ENCODE measurements at places on chromosomes 1 and 21.

- peak; percentile 81 for DNase-seq
These were observed 36.3 kb downstream of the IFNAR1 start for GRCh38 chr21:33360881-33361602.

GRCh38 chr1:27142464-27142863, 12.5 kb downstream of the SLC9A1 start:
- DNase-seq, result peak; percentile 23

DNA sequence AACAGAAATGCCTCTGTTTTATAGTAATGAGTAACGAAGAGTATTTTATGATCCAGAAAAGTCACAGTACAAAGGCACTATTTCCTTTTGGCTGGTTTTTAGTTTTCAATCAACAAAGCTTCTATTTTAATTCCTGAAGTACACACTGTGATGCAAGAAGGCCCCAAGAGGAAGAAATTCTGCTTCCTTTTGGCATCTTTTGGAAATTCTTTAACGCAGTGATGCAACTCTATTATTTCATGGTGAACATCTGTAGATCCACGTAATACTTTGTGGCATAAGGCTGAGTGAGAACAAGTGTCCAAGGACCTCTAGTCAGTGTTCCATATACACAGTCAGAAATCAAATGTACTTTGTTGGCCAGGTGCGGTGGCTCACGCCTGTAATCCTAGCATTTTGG, 137.5 kb downstream of the TGFB2 start:
- no peak for DNase-seq

DNA sequence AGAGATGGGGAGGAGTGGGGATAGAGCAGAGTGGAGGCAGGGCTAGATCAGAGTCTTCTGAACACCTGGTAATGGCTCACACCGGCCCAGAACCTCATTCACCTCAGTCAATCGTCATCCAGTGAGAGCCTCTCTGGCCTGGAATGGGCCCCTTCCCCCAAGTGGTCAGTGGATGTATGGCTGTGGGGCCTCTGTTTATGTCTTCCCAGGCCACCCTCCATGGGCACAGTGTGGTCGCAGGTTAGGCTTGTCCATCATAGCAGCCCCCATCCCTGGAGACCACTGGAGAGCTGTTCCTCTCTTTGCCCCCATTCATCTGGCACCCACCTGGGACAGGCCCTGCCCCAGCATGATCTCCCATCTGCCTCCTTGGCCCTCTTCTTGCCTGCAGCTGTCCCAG, 29.6 kb upstream of the TENT5C start:
- no peak for DNase-seq
